ENCODE measurements at places on chromosomes 4 and X.

GRCh38 chrX:13903405-13903804 lies 86.5 kb upstream of the GPM6B start:
- DNase-seq: no peak

- DNase-seq: no peak
These were observed 330.5 kb upstream of the AADAT start for GRCh38 chr4:170420255-170420693.

DNA sequence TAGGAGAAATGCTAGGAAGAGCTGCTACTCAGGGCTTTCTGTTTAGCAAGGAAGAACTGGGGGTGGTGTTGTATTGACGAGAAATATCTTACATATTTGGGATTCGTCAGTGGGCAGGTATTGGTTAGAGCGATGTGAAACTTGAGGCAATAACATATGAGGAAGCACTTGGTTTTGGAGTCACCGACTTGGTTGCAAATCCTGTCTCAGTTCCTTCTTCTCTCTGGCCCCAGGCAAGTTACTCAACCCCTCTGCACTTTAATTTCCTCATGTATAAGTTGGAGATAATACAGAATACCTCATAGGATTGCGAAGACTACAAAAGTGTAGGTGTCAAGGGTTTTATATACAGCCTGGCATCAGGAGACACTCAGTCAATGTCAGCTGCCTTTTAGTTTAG lies 34.1 kb downstream of the GPAT3 start:
- DNase-seq: no peak

GRCh38 chrX:119698845-119699244 lies 5.9 kb upstream of the SEPTIN6 start:
- no peak for DNase-seq

- DNase-seq: no peak
These were observed 26.9 kb upstream of the TMPRSS11B start for GRCh38 chr4:68272380-68272779.

DNA sequence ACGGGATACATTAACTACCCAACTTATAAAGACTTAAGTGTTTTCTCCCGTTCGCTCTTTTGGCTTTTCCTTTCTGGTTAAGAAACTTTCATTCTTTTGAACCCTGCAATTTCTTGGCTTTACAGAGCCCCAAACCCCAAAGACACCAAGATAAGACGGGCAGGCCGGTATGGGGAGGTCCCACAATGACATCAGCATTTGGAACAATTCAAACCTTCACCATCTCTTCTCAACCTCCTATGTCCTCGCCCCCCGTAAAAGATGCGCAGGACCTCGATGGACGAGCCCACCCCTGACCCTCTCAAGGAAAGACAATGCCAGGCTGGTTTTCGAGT lies 999 bp downstream of the ZNF518B start:
- no peak for DNase-seq

DNA sequence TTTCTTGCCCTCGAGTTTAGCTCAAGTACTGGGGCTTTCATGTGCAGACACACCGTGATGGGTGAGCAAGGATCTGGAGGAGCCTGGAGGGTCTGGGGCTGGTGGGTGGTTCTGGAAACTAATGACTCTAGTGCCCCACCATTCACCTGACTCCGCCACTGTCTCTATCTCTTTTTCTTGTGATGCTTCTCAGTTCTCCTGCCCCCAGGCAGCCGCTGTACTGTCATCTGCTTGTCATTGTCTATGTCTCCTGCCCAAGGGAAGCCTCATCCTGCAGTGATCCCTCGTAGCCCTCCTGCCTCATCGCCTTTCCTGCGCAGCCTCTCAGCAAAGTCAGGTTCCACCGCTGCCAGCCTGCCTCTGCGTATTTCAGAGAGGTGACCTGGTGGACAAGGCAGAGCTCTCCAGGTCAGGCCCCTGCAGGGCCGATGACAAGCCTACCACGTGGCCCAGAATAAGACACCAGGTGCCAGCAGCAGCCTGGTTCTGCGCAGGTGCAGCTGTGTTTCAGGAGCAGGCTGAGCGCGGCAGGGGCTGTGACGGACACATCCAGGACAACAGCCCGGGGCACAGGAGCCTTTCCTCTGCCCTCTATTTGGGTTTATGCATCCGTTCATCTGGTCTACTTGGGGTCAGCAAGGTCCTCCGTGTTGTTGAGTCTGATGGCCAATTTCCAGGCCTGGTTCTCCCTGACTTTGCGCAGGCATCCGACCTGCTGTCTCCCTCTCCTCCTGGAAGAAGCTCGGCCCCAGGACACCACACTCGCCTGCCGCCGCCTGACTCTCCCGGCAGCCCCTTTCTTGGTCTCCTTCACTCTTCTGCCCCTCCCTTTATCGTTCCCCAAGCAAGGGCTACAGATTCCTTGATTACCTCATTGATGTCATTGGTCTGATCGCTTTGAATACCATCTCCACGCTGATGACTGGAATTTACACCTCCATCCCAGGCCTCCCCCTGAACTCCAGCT lies 30.9 kb upstream of the CDKN2AIP start:
- no peak for DNase-seq

All from Right ventricle myocardium inferior (tissue), 1 donor.